ENCODE measurements at places on chromosomes 12 and 14.

- no peak for DNase-seq
Observed at GRCh38 chr14:96816281-96816680, 19.1 kb downstream of the VRK1 start.

GRCh38 chr14:52792097-52792415, 649 bp upstream of the GNPNAT1 start:
- no peak for DNase-seq

GRCh38 chr14:32329146-32329545, at the start of gene AKAP6:
AKAP6 (plus strand) TSS chr14:32329298; CDS start chr14:32433494, 104,196 bp downstream.
- DNase-seq: no peak

DNA sequence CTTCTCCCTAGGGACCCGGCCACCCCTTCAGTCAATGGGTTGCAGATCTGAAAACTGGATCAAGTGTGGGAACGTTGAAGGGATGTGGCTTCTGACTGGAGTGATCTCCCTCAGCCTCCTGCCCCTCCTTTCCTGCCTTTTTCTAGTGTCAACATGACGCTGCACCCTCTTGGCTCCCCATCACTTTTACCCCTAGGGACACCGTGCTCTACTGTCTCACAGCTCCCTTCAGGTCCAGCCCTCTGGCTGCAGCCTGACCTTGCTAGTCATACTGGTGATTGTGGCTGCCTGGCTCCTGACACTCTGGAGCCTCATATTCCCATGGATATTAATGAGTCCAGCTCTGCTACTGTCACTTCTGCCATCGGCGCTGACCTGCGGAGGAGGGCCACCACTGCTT, 51.5 kb upstream of the RASSF3 start:
- no peak for DNase-seq

GRCh38 chr14:98947911-98948595, 323.9 kb downstream of the BCL11B start:
- no peak for DNase-seq

GRCh38 chr14:98835051-98835824, 436.8 kb downstream of the BCL11B start:
- DNase-seq: no peak

DNA sequence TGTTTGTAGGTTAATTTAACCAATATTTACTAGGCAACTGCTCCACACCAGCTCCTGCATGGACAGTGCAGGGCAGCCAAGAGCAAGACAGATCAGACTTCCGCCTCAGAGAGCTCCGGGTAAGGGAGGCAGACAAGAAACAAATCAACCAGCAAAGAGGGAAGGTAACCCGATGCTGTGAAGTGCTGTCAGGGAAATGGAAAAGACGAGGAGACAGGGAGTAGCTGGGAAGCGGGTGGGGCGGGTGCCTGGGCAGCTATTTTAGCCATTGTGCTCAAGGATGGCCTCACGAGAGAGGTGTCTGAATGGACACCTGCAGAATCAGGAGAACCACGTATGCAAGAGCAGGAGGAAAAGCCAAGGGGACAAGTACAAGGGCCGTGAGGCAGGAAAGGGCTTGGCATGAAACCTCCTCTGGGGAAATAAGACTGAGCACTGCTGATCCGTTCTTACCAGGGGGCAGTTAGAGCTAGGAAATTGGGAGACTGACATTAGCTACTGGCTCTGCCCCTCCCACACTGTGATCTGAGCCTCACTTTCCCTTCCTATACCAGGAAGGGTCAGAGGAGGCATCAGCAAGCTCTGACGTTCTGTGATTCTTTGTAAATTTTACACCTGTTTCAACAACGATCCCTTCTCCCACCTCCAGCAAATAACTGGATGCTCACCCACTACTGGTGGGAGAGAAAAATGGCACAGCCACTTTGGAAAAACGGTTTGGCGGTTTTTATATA, 6.5 kb upstream of the TMEM119 start:
- no peak for DNase-seq

All from NCI-H1436 treated with DMSO at 0.1 percent for 48 hours (cell line).